ENCODE measurements at places on chromosomes 3 and 15.

GRCh38 chr3:188974856-188975599 lies 196.7 kb upstream of the TPRG1 start:
- DNase-seq = no peak

- DNase-seq = no peak
These were observed 10.5 kb downstream of the DLEC1 start for GRCh38 chr3:38049358-38050126.

DNA sequence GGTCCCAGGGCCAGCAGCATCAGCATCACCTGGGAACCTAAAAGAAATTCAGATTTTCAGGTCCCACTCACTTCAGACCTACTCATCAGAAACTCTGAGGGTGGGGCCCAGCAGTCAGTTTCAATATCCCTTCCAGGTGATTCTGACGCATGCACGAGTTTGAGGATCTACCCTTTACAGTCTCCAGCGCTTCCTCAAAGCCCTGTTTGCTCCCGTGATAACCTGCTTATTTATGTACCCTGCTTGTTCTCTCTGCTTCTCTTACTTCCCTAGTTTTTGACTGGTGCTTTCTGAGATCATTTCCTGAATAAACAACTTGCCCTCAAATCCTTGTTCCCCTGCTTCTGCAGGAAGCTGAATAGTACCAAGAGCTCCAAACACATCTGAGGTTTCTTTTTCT lies 245.3 kb downstream of the ZNF621 start:
- DNase-seq = no peak

DNA sequence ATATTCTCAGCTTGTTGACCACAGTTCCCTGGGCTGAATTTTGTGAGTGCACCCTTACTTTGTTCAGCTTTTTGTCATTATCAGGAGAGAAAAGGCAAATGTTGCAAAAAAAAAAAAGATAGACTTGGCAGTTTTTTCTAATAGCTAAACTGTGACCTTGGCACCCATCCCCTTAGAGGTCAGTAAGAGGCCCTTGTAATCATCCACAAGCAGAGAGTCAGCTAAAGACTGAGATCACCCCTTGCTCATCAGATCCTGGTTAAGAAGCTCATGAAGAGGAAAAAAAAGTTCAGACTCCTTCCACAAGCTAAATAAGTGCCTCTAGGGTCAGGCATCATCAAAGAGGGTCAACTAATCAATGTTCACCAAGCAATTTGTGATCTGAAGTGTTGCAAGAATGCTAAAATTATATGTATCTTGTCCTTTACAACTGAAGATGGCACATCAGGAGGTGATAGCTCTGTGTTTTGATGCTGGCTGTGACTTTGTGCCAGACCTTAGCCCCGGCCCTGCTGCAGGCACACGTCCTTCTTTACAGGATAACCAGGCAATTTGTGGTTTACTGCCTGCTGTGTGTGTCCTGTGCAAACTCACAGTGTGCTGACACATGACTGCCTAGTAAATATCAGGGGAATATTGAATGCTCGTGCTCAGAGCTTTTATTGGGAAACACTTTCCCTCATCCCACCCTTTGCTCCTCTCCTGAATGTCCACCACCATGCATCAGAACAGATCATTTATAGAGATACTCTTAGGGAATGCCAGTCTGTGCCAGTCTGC lies 262.9 kb downstream of the IL5RA start:
- DNase-seq = no peak

GRCh38 chr3:20316238-20316637 lies 130.2 kb upstream of the SGO1 start:
- no peak for DNase-seq

DNA sequence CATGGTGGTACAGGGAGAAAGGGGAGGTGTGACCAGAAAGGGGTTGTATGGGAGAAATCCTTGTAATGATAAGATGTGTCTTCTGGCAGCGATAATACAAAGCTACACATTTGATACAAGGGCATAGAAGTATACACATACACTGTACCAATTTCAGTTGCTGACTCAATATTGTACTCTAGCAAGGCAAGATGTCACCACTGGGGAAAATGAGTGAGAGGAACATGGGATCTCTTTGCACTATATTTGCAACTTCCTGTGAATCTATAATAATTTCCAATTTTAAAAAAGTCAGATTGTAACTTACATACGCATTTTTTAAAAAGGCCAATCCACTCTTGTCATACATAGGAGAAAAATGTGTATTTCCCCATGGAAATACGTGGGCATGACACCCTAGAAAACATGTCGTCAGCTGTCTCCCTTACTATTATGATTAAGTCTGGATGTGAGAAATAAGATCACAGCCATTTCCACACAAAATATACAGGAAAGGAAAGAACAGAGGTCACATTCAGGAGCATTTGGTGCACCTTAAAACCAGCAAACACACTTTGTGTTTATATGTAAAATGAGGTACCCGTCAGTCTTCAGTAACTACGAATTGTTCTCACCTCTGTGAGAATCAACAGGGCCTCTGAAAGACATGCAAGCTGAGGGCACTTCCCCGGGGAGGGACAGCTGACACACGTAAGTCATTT lies 22.9 kb downstream of the PRR23E start:
- no peak for DNase-seq

DNA sequence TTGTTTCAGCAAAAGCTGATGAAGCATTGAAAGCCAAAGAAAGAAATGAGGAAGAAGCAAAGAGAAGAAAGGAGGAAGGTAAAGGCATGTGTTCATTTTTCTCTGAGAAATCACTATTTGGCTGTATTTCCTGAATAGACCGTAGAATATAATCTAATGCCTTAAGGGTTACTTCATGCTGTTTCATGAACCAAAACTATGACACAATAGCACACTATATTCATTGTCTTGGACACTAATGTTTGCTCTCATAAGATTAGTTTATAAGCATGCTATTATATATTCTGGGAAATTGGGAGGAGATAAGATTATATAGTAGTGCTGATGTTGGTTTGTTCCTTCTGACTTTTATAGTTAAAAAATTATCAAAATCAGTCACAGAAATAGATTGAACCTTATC lies 110.1 kb upstream of the MLF1 start:
- DNase-seq = no peak

- DNase-seq = no peak
These were observed 25.3 kb upstream of the MFSD1 start for GRCh38 chr3:158776531-158776930.

DNA sequence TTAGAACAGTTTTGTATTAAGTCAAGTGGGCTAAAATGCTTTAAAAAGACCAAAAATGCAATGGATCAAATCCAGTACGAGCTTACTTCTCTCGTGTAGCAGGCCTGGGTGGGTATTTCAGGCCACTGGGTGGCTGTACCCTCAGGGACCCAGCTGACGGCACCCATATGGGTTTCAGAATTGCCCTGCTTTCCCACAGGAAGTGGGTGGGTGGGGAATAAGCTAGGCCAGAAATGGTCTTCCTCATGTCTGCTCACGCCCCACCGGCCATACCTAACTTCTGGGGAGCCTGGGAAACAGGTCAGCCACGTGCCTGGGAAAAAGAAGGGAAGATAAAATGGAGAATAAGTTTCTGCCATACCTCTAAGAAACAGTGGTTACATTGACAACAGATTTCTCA lies 20.3 kb downstream of the GPR160 start:
- DNase-seq = no peak

DNA sequence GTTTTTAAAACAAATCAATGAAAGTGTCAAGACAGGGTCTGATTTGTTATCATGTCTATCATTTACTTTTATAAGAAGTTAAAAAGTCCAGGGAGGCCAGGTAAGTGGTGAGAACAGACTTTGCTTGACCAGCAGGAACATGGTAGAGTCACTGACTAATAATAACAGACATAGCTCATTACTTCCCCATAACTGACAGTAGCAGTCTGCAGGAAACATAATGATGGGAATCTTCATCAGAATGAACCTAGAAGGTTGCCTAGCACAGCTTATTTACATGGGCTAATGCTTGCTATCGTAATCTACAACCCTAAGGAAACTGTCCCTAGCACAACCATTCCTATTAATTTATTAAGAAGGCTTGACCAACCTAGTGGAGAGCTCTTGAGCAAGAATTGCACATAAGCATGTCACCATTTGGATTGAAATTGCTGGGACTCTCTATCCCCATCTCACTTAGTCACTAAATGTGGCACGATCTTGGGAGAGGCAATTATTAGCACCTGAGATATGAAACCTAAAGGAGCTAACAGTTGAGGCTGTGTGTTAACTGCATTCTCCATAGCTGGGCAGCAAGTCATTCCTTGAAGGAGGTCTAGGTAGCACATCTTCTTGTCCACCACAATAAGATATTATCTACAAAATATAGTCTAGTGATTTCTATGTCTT lies 139.6 kb upstream of the ZBTB20 start:
- no peak for DNase-seq

- no peak for DNase-seq
These were observed 540.8 kb downstream of the FOXP1 start for GRCh38 chr3:71042759-71043158.

DNA sequence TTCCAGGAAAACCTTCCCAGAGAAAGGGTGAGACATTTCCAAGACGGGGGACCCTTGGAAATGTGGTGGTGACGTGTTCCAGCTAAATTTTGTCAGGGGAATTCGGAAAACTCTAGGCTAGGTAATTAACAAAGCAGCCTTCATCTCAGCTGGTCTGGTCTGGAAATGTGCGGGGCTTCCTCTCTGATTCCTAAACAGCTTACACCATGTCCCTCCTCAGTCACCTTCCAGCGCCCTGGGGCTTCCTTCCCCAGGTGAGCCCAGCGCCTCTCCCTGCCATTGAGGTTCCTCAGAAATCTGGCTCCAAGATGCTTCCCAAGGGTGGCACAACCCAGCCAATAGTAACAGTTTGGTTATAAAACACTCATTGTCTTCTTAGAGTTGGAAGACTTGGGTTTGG lies 571 bp downstream of the ACAD9 start:
- DNase-seq = no peak

GRCh38 chr3:42535981-42536784 lies 33.7 kb downstream of the VIPR1 start:
- no peak for DNase-seq

DNA sequence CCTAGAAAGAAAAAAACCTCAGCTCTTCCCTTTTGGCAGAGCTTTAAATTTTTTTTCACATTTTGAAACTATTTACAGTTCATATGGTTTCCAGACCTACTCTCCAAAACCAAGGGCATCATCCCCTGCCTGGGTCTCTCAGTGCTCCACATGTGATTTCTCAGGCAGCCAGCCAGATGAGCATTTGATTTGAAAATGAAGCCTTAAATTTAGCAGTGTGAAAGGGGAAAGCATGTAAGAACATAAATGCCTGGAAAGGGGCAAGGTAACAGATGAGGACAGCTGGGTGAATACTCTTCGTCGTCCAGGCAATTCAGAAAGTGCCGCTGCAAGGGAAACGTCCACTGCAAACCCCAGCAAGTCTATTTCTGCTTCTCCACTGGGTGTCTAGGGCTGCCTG lies 94.8 kb downstream of the ATP8B4 start:
- no peak for DNase-seq

DNA sequence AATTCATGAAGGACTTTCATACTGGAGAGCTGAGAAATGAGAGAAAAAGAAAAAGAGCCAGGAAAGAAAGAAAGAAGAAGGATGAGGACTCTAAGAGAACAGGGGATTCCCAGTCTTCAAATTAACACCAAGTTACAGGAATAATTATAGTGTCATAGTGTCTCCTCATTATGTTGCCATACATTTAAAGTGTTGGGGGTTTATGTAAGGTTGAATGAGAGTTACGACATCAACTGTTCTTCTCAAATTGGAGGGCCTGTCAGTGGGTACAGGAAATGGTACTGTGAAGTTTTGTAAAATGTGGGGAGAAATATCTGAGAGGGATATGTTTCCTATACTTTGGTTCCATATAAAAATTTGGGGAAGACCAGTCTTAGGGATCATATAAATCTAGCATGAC lies 12.3 kb upstream of the CD200 start:
- no peak for DNase-seq

DNA sequence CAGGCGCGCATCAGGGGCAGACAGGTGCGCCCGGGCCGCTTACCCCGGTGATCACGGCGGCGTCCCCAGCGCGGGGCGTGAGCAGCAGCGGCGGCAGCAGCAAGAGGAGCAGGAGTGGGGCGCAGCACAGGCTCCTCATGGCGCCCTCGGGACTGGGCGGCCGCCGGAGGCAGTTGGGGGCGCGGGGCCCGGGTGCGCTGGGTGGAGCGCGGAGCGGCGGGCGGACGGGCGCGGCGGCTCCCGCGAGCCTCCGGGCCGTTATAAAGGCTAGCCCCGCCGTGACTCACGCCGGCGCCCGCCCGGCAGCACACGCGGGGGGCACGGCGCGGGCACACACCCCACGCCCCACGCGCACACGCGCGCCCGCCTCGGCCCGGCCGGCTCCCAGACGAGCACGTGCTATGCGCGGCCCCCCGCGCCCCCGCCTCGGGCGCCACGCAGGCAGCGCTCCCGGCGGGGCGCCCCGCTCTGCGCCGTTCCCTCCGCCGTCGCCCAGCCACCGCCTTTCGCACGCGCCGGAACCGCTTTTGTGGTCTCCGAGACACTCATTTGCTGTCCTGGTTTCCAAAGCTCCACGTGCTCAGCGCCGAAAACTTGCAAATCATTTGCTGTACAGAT lies at the start of gene PROK2:
Gene PROK2, minus strand, starts transcription at position 235 of the 618 bp plus-strand sequence. Its CDS starts 96 bp downstream, at position 139.
- DNase-seq = no peak

All from activated CD4-positive, alpha-beta T cell treated with anti-CD3 and anti-CD28 coated beads for 1 hour (primary cell).